Skeletal muscle cell (primary cell): ENCODE measurements at places on chromosomes 7 and 10.
A peak's percentile ranks its signal among the peaks of the same experiment; 100 is the strongest.

- DNase-seq: no peak
Measured at GRCh38 chr7:47622586-47622945, 40.7 kb upstream of the TNS3 start.

GRCh38 chr7:68276725-68277124, 1280.1 kb downstream of the TYW1 start:
- DNase-seq: no peak

- no peak for DNase-seq
Measured at GRCh38 chr7:54833001-54833467, 74.0 kb upstream of the SEC61G start.

DNA sequence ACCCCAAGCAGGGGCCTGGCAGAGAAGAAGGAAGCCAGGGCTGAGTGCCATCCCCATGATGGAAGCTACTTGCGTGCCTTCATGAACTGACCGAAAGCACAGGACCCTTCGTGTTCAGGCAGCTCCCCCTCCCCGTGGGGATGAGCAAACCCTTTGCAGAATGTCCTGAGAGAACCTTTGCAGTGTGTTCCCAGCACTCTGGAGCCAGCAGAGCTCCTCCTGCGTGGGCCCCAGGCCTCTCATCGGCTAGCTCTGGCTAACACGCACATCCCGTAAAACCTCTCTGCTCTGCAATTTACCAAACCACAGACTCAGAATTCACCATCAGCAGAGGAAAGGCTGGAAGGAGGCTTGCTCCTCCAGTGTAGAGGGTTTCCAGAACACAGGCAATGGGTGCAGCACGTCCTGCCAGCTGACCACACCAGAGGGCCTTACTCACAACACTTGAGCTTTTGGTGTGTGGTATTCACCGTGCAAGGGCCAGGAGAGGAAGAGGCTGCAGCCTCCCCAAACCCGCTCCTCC, 3.1 kb downstream of the SH3PXD2A start:
- peak; percentile 95 for DNase-seq

GRCh38 chr10:20004087-20004523, 187.9 kb downstream of the PLXDC2 start:
- peak; percentile 38 for DNase-seq
